Glomerular endothelial cell (primary cell): ENCODE measurements at places on chromosomes 7 and 10. TPM values are rescaled to one million over a fixed set of nuclear protein-coding genes. Genes with fewer than 3 reads are reported as not detected.

The HOXA10 gene
- total RNA-seq, result 8.1 and 10.3 TPM in 2 replicates

The NYAP1 gene
- 2.5 and 3.6 TPM in 2 replicates for total RNA-seq

The CCL24 gene
- not detected in 2 replicates for total RNA-seq

The NCF1 gene
- 0.73 TPM in 1 of 2 replicates, not detected in the other for total RNA-seq

The AUTS2 gene
- total RNA-seq, result 12.8 and 24.8 TPM in 2 replicates

The ANKMY2 gene
- 7.8 and 9.2 TPM in 2 replicates for total RNA-seq

The CLRN3 gene
- not detected in 2 replicates for total RNA-seq

The ZPBP gene
- total RNA-seq, result not detected in 2 replicates

The GPNMB gene
- 1.6 and 3.3 TPM in 2 replicates for total RNA-seq

The HACD1 gene
- 16.0 and 17.4 TPM in 2 replicates for total RNA-seq

The TFAM gene
- total RNA-seq, result 12.7 and 22.6 TPM in 2 replicates

The UTF1 gene
- total RNA-seq, result not detected in 2 replicates

The MYH16 gene
- total RNA-seq, result 0.12 and 1.3 TPM in 2 replicates

The PUS7 gene
- 17.1 and 23.0 TPM in 2 replicates for total RNA-seq

The PTF1A gene
- not detected in 2 replicates for total RNA-seq

The PDE1C gene
- 1.9 and 2.6 TPM in 2 replicates for total RNA-seq

The SH2D4B gene
- 0.23 TPM in 1 of 2 replicates, not detected in the other for total RNA-seq

The MSMB gene
- not detected in 2 replicates for total RNA-seq

The ENKUR gene
- 1.5 TPM in 1 of 2 replicates, not detected in the other for total RNA-seq

The MUC12 gene
- not detected in 2 replicates for total RNA-seq

GRCh38 chr10:129854796-129855705 is 109.0 kb downstream of the EBF3 start:
- no peak for DNase-seq

GRCh38 chr7:42211938-42212337 is 25.1 kb downstream of the GLI3 start:
- DNase-seq, result no peak

DNA sequence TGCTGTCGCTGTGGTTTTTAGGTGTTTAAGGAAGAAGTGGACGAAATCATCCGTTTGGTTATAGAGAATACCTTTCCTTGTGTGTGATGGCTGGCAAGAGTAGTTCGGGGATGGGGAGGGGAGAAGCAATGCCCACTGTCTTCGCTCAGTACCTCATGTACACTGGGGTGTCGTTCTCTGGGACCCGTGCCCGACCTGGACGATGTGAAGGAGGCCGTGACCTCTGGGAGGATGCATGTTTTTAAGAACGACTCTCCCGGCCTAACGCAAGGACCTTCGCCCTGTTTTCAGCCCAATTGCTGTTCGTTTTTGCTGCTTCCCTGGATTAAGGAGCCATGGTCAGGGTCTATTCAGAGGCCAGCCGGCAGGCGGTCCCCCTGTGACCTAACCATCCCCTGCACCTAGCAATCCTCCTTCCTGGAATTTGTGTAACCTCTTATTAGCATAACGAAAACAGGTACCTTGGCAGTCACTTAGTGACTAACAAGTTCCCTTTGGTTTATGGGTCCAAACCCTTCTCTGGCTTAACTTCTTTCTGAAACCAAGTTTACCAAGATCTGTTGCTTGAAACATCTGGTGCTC is 1.3 kb downstream of the NFE2L3 start:
- no peak for DNase-seq

- no peak for DNase-seq
Measured at GRCh38 chr7:120867932-120868331, 10.0 kb upstream of the TSPAN12 start.

GRCh38 chr10:48751730-48752129 is 67.1 kb downstream of the WDFY4 start:
- DNase-seq, result no peak

GRCh38 chr7:70006261-70006920 is 408.1 kb downstream of the AUTS2 start:
- DNase-seq, result no peak

DNA sequence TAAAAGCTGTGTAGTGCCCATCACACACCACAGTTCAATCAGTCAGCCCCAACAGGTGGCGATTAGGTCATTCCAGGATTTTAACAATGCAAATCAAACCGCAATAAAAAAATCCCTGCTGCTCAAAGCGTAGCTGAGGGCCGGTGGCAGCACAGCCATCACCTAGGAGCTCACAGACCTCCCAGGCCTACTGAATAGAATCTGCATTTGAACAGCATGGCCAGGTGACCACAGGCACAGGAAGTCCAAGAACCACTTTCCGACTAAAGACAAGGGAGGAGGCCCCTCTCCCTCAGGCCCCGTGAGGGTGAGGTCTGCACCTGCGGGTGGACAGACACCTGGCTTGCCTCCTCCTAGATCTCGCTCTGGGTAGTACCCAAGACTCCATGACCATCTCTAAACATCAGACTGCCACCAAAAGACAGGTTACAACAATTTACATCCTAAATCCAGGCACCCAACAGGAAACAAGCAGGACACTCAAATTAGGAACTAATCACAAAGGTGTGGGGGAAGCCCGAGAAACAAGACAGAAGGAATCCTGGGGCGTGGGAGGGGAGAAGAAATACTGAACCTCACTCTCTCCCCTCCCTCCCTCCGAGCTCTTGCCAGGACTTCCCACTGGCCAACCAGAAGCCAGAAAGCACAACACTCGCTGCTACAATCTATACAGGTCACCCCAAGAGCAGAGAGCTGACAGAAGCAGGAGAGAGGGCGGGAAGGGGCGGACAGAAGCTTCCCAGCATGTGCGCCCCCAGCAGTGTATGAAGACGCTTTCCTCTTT is 19.2 kb downstream of the GNA12 start:
- DNase-seq, result no peak

GRCh38 chr10:12941966-12942365 is 59.5 kb downstream of the CCDC3 start:
- no peak for DNase-seq

- DNase-seq, result no peak
Measured at GRCh38 chr10:93445978-93446720, 36.0 kb downstream of the MYOF start.

DNA sequence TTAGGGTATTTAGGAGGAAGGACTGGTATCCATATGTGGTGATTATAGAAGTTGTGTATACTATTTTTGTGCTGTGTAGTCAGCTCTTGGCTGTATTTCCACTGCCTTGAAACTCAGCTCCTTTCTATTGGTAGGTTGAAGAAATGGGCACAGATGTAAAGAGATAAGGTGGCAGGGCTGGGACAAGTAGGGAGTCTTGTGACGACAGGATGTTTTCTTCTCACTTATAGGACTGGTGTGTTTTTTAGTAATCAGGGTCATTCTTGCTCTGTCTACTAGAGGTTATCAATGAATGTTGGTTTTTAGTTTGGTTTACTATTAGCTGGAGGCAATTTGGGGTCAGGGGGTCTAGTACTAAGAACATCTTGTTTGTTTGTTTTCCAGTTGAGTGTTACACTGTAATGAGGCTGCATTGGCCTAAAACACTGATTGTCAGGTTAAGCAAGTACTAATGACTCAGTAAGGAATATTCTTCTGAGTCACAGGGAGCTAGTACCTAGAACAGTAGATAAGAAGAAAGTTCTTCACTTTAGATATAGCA is 11.8 kb downstream of the UBN2 start:
- DNase-seq, result no peak

- DNase-seq, result no peak
Measured at GRCh38 chr10:18683427-18683826, 24.2 kb downstream of the ARL5B start.

DNA sequence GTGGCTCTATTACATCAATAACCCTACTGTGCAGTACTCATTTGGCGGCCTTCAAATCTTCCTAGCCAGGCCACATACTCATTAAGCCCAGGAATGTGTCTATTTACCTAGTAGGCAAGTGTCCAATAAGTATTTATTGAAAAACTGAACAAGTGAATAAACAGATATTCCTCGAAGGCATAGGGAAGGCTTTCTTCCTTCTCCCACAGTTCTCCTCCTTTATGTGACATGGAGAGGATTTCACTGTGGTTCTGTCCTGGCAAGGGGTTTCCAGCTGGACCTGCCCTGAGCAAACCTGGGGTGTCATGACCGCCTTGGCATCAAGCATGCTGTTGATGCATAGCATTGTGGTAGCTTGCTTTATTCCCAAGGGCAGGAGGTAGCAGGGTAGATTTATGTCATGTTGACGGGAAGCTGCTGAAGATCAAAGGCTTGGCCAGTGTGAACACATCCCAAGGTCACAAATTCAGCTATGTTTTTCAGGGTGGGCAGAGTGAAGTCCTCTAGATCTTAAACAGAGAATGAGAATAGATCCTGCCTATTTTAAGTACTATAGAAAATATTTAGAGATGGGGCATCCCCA is 195.1 kb downstream of the INHBA start:
- no peak for DNase-seq

GRCh38 chr7:80135309-80136104 is 876 bp downstream of the GNAI1 start:
- no peak for DNase-seq

- no peak for DNase-seq
Measured at GRCh38 chr7:107345898-107346297, 124.0 kb upstream of the GPR22 start.

DNA sequence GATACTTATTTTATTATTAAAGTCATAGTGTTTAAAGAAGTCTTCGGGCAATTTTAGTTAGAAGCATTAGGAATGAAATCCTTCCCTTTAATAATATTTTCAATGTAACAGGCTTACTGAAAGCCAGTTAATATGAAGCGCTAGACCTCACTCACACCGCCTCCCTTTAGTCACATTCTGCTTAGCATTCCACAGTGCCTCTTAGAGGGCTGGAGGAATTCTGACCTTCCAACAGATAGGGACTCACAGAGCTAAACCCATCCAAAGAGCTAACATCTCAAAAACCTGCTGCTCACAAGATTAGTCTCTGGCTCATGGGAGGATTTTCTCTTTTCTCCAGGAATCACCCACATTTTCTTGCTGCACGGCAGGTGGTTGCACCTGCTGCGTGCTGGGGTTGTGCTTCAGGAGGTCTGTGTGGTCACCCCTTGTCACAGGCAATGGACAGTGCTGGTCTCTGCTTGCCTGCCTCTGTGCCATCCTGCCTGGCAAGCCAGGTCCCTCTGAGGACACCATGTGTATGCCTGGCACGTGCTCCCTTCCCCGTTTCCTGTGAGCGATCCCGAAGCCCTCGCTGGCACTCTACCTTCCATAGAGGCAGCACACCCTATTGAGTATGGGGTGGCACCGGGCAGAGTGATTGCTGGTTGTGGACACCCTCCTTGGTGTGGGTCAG is 91.8 kb downstream of the KLF6 start:
- DNase-seq, result no peak

DNA sequence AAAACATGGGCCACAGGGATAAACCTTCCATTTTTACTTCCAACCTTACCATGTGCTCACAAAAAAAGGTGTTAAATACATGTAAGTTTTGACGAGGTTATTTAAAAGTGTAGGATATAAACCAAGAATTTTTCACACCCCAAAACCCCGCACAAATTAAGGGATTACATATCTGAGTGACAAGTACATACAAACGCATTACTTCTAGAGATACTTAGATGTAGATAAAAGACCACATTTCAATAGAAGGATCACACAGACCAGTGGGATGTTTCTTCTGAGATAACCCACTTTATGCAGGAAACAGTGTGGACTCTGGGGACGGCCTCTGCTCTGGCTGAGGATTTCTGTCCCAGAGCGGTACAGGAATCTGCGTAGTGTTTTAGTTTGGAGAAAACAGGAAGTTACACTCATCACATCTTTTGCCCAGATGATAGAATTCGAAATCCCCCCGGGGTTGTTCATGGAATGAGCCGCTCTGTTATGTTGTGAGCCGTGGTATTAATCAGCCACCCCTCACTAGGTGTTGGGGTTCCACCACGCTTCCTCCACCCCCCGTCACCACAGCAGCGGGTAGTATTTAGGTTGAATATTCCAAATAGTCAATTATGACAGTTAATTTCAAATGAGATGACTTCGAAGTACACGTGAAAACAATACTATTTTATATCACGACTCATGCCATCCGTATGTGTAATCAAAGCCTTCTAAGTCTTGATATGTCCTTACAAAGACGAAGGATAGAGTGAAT is 1.3 kb upstream of the CUL1 start:
- DNase-seq, result no peak

- DNase-seq, result no peak
Measured at GRCh38 chr7:122543166-122543565, 155.8 kb downstream of the RNF133 start.

GRCh38 chr7:27948861-27949260 is 208.9 kb downstream of the TAX1BP1 start:
- DNase-seq, result no peak

- DNase-seq, result no peak
Measured at GRCh38 chr10:82618007-82618406, 743.0 kb downstream of the NRG3 start.

GRCh38 chr10:7855205-7855604 is 36.9 kb downstream of the TAF3 start:
- no peak for DNase-seq

DNA sequence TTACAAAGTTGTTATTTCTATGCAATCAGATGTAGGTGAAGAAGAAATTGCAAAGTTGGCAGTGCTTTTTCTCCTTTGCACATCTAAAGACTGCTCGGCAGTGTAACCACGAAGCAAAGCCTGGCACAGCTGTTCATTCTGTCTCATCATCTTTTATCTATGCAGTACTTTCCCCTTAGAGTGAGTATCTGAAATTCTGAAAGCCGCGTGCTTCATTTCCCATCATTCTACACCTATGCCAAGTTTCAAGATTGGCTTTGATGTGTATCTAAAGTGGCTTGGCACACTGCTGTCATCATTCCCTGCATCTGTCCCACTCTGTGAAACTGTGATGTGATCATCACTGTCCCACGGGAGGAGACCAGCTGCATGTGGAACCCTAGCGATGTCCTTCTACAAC is 15.2 kb downstream of the SOSTDC1 start:
- no peak for DNase-seq

DNA sequence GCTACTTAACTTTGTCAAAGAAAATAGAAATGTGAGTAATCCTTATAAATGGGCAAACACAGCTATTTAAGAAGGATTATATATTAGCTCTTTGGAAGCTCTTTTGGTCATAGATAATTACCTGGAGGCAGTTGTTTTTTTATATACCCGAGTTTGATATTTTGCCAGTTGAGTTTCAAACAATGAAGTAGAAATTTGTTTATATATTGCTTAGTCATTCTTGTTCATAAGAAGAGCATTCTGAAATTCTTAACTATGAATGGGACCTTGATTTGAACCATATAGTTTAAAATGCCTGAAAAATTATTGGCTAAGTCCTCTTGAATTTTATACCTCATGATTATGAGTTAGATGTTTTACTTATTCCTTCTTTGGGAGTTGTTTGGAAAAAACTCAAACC is 36.4 kb downstream of the MINPP1 start:
- no peak for DNase-seq
